Sciatic nerve (tissue), 2 donors: ENCODE measurements at places on chromosomes 3 and 15. TPM values are rescaled to one million over a fixed set of nuclear protein-coding genes. Genes with fewer than 3 reads are reported as not detected.

DNA sequence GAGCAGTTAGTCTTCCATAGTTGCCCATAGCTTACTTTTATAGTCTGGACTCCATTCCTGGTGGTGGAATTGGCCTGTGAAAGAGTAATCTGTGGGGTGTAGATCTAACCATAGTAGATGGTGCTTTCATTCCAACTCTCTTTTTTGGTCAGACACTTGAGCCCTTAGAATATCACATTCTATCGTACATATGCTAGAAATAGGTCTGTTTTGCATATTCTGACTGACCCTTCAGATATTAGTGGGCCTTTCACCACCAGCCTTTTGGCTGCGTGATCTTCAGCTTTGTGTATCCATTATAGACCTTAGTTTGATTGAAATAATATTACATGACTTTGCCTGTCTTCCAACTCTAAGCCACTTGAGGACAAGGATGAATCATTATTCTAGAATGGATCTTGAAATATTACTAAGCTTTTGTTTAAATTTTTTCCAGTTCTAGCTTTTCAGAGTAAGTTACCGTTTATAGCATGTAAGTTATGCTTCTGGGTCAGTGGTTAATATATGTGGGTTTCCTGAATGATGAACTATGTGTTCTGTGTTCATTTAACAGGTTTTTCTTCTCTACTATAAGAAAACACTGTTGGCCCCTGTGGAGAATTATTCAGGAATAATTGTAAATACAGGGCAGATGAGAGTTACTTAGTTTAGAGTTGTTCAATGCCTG, 8.7 kb downstream of the RAB7A start:
- no peak for DNase-seq

GRCh38 chr3:192001218-192001617, 540.3 kb downstream of the PYDC2 start:
- DNase-seq = no peak

GRCh38 chr15:32688151-32688639, 29.6 kb upstream of the GREM1 start:
- no peak for DNase-seq

GRCh38 chr3:127747751-127748521, 74.4 kb downstream of the MGLL start:
- DNase-seq = peak; percentile 72

- DNase-seq = peak; percentile 89
Measured at GRCh38 chr15:51077221-51078153, 17.2 kb downstream of the TNFAIP8L3 start.

- no peak for DNase-seq
Measured at GRCh38 chr3:15385901-15386653, 41.3 kb downstream of the METTL6 start.

PKM gene
- total RNA-seq = 385 TPM

CLDN16 gene
- 0.53 TPM for total RNA-seq

SLC7A14 gene
- 0.04 TPM for total RNA-seq

ALDH1L1 gene
- total RNA-seq = 4.1 TPM
